ENCODE measurements at places on chromosomes 3 and 15. TPM values are rescaled to one million over a fixed set of nuclear protein-coding genes. Genes with fewer than 3 reads are reported as not detected.

The CYP1A2 gene
- total RNA-seq: not detected

The TF gene
- total RNA-seq: 0.51 TPM

The ASB14 gene
- total RNA-seq: not detected

The TAGLN3 gene
- total RNA-seq: not detected
